Progenitor cell of endocrine pancreas (in vitro differentiated cells): ENCODE measurements at places on chromosomes 2 and 18. TPM values are rescaled to one million over a fixed set of nuclear protein-coding genes. Genes with fewer than 3 reads are reported as not detected.

DNA sequence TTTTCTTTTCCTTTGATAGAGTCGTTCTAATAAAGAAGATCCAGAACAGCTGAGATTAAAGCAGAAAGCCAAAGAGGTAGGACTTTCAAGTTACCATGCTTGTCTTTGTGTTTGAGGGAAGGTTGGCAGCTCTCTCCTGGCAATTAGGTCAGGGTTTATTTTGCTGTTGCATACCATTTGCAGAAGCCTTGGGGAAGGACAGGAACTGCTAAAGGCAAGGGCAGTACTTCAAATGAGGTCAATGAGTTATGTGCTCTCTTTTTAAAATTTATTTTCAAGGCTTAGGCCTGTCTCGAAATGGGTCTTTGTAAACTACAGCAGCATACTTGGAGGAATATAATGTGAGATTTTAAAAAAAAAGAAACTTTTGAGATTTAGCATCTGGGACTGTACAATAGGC, 108.9 kb downstream of the TAF4B start:
- DNase-seq = no peak

- DNase-seq = no peak
Measured at GRCh38 chr18:79617511-79618500, 61.8 kb upstream of the CTDP1 start.

GRCh38 chr2:171430516-171431410, 3.0 kb downstream of the METTL8 start:
- no peak for DNase-seq

- no peak for DNase-seq
Measured at GRCh38 chr2:124804014-124804940, 779.2 kb downstream of the CNTNAP5 start.

The UGT1A8 gene
- not detected in 2 replicates for total RNA-seq

DNA sequence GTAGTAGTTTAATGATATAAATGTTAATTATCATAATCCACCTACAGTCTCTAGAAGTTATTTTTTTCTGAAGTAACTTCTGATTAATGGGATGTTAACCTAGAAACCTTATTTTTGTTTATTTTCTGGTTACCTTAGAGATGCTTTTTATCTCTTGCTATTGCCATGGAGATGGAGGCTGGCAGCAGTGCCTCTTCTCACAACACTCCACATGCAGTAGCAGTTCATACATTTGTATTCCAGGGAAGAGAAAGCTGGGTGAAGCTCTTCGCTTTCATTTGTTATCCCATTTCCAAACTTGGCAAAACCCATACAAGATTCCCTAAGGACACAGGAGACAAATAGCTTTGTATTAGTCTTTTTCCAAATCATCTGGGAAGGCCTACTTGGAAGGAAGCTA, 1794.1 kb upstream of the LRRTM1 start:
- DNase-seq = no peak

DNA sequence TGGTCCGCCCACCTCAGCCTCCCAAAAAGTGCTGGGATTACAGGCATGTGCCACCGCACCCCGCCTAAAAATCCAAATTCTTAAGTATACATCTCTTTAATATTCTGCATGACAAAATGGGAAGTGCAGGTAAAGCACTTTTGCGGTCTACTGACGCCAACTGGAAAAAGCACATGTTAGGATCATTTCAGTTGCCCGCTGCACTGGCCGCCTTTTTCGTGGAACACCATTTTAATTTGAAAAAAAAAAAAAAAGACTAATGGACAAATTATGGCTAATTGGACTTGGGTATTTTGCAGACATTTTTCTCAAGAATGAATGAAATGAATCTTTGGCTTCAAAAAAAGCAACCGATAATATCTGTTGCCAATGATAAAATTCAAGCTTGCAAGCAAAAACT, 129.3 kb upstream of the GPC1 start:
- DNase-seq = peak; percentile 3

- DNase-seq = no peak
Measured at GRCh38 chr2:117774716-117775115, 39.8 kb upstream of the DDX18 start.

The MGAT4A gene
- total RNA-seq = 33.5 and 37.6 TPM in 2 replicates
